ENCODE measurements at places on chromosomes 4 and X.

- no peak for DNase-seq
Measured at GRCh38 chr4:681736-682451, 7.1 kb downstream of the SLC49A3 start.

DNA sequence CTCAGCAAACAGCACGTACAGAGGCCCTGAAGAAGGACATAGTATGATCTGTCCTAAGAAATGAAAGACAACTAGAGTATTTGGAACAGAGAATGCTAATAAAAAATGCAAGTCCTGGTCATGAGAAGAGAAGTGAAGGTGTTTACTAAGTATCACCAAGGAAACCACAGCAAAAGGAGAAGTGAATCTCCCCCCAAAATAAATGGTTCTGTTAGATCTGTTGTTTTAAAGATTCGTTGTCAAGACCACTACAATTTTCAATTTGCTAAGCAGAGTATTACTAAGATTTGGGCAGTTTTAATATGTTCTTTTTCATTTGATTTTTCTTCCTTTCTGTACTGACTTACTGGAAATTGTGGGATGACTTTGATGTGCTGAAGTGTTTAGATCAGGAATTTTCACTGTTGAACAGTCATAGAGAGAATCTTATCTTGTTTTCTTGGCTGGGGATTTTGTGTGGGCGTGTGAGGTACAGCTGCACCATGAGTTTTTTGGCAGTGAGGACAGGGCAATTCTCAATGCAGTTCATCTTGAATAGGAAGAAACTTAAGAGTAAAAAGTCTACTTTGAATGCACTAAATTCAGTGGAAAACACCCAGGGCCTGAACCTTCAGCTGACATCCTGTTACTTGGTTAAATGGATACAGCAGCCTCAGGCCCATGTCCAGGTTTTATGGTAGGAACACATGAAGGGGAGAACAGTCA, 132.2 kb downstream of the STIM2 start:
- no peak for DNase-seq

DNA sequence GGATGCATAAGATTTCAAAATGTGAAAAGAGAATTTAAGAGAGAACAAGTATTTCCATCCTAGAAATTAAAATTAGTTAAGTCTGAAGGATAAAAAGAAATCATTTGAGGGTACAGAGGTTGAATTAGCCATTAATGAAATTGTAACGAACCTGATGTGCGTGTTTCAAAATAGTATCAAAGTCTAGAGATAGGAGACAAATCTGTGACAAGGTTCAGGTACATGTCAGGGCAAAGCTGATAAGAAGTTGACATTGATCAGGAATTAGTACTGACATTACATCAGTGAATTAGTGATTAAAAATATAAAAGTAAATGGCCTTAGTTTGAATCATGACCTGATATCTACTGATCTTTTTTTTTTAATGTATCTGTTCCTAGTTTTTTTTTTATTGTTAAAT, 62.3 kb downstream of the UGT2B10 start:
- DNase-seq: no peak

GRCh38 chr4:2804449-2804972, 11.6 kb downstream of the SH3BP2 start:
- DNase-seq: no peak

GRCh38 chrX:19776753-19777152, 110.6 kb downstream of the SH3KBP1 start:
- DNase-seq: no peak

GRCh38 chr4:38004062-38004461, 43.9 kb downstream of the PTTG2 start:
- no peak for DNase-seq

GRCh38 chr4:184755278-184755677, 21.4 kb upstream of the CENPU start:
- no peak for DNase-seq

DNA sequence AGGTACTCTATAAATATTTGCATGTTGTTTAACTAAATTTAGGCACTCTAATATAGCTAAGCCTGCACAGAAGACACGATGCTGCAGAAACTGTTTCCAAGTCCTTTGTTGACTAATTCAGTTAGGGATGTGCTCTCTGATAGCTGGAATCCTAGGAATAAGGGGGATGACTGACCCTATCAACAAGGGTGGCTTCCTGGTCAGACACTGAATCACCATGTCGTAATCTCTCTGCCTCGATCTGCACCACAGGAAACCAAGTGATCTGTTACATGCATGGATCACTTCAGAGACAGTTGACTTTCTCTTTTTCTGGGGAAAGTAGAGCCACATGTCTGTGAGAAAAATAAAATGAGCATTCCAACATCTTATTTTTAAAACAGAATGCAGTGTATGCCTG, 169.1 kb downstream of the GUCY2F start:
- no peak for DNase-seq

DNA sequence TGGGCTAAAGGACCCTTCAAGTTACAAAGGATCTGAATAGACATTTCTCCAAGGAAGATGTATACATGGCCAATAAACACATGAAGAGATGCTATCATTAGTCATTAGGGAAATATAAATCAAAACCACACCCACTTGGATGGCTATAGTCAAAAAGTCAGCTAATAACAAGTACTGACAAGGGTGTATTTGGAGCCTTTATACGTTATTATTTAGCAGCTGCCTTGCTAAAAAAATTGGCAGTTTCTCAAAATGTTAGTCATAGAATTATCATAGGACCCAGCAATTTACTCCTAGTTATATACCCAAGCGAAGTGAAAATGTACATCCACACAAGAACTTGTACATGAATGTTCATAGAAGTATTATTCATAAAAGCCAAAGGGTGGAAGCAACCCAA, 112.7 kb upstream of the DUSP21 start:
- DNase-seq: no peak

- DNase-seq: no peak
Measured at GRCh38 chrX:45762699-45763647, 562.3 kb upstream of the DIPK2B start.

- no peak for DNase-seq
Measured at GRCh38 chrX:108299101-108299591, 139.1 kb downstream of the COL4A6 start.

GRCh38 chr4:144176476-144176875, 36.0 kb upstream of the GYPA start:
- DNase-seq: no peak

GRCh38 chr4:52968241-52968640, 106.1 kb downstream of the RASL11B start:
- no peak for DNase-seq

GRCh38 chrX:130575831-130576389, 174.1 kb downstream of the RBMX2 start:
- DNase-seq: no peak

DNA sequence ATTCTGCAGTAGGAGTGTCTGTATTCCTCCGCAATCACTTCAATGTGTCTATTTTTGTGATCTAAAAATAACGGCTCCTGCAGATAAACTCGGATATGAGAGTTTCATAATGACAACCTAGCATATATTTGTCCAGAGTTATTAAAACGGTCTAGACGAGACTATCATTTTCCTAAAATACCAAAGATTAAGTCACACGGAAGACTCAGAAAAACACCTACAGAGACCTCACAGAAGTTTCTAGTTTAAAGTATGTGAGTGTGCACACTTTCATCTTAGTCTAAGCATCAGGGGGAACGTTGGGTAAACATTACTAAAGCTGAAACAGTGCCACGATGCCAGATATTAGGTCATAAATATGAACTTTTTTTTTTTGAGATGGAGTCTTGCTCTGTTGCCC, 156.9 kb downstream of the AFAP1 start:
- no peak for DNase-seq

DNA sequence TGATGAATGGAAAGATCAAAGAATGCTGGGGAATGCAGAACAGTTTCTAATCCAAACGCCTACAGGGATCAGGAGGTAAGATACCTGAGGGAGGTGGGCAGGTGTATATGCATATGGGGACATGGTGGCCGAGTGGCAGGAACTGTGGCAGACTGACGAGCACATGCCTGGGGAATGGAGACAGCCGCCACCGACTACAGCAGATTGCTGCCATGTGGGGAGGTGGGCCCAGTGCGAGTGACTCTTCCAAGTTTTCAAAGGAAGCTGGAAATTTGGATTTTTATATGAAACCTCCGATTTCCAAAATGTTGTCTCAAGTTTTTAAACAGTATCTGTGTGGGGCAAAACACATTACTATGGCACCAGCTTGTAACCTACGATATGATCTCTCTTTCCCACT, 9.9 kb downstream of the ZNF827 start:
- DNase-seq: no peak

- no peak for DNase-seq
Measured at GRCh38 chr4:73788411-73788810, 48.0 kb downstream of the CXCL8 start.

DNA sequence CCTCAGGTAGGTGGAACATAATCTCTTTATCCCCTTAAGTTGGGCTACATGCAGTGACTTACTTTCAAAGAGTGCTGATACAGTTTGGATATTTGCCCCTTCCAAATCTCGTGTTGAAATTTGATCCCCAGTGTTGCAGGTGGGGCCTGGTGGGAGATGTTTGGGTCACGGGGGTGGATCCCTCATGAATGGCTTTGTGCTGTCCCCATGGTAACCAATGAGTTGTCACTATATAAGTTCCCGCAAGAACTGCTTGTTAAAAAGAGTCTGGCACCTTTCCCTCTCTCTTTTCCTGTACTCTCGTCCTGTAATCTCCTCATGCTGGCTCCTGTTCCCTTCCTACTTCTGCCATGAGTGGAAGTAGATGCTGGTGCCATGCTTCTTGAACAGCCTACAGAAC, 71.3 kb downstream of the GLRA3 start:
- no peak for DNase-seq

DNA sequence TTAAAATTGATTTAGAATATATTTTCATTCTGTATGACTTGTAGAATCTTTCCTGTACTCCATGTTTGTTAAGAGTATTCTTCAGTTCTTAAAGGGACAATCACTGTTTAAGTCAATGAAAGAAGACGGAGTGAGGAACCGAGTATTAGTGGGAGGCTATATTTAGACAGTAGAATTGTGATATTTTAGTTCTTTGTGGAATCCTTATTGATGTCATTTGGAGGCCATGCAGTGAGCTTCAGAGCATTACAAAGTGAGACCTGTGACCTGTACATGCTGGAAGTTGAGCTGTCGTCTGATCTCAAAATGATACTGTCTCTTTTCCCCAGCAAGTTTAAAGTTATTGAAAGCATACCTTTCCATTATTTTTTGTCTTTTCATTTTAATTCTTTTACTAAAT, 394.7 kb downstream of the GALNTL6 start:
- DNase-seq: no peak

- no peak for DNase-seq
Measured at GRCh38 chr4:153733751-153734448, 25.9 kb downstream of the RNF175 start.

- DNase-seq: peak; percentile 9
Measured at GRCh38 chrX:19889582-19890342, 2.4 kb upstream of the SH3KBP1 start.

GRCh38 chr4:89586318-89586717, 250.6 kb downstream of the SNCA start:
- DNase-seq: no peak

DNA sequence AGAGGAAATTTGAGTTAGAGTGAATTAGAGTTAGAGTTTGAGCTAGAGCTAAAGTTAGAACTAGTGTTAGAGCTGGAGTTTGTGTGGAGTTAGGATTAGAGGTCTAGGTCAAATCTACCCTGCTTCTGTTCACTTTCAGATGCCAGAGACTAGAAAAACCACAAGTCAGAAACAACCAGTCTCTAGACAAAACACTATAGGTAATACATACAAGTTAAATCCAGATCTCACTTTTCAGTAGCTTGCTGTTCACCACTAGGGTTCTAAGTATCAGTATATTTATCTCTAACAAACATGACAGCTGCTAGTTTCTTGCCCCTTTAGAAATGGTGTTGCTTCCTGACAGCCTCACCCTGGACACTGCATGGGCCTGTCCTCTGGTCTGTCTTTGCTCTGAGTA, 300.7 kb downstream of the ARAP2 start:
- DNase-seq: no peak

DNA sequence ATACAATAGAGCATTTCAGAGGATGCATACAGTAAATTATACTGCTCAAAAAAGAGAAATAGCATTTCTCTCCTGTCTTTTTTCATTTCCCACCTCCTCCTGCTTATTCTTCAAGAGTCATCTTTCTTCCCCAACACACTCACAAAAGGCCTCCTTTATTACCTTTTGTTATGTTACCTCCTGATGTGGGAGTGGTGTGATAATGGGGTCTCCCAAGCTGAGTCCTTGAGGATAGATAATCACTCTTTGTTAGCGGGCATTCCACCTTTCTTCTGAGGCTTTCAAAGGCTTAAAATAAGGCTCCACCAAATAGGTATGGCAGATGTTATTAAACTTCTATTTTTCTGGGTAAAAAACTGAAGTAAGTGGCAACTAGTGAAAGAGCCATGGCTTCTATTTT, 159.8 kb downstream of the CPEB2 start:
- no peak for DNase-seq

- DNase-seq: no peak
Measured at GRCh38 chr4:137819964-137820383, 287.7 kb upstream of the PCDH18 start.

DNA sequence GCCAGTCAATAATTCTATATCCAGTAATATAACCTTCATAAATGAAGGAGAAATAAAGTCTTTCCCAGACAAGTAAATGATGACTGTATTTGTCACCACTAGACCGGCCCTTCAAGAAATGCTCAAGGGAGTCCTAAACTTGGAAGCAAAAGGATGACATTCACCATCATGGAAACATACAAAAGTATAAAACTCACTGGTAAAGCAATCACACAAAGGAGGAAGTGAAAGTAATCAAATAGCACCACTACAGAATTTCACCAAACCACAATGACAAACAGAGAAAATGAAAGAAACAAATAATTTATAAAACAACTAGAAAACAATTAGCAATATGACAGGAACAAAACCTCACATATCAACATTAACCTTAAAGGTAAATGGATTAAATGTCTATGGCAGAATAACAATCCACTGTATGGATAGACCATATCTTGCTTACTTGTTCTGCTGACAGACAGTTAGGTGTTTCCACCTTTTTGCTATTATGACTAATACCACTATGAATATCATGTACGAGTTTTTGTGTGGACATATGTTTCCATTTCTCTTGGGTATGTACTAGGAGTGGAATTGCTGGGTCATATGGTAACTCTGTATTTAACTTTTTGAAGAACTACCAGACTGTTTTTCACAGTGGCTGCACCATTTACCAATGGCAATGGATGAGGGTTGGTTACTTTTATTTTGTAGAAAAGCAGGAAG, 44.9 kb downstream of the NAT8L start:
- DNase-seq: no peak

GRCh38 chr4:40301603-40302002, 33.5 kb upstream of the CHRNA9 start:
- DNase-seq: peak; percentile 57

Data from stimulated activated CD4-positive, alpha-beta T cell treated with anti-CD3 and anti-CD28 coated beads, Interleukin-1b, Interleukin-23, amount 100 ng/mL, for 1 hour (primary cell).